ENCODE measurements at places on chromosomes 4 and X. TPM values are rescaled to one million over a fixed set of nuclear protein-coding genes. Genes with fewer than 3 reads are reported as not detected.
A peak's percentile ranks its signal among the peaks of the same experiment; 100 is the strongest.

DNA sequence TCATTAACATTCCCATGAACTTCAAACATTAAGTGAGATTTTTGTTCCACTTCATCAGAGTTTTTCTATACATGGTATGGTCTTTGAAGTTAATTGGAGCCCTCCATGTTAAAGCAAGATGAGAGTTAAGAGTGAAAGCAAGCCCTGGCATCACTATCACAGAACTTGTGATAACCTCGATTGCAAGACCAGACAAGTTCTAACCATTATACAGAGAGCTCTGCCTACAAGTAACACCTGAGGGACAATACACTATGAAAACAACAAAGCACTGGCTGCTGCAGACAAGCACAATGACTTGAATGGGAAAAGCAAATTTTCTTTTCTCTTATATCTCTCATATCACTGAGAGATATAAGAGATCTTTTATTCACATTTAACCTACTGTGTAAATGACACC, 126.6 kb upstream of the GYPA start:
- no peak for DNase-seq

GRCh38 chr4:86935853-86936733, 1.3 kb downstream of the AFF1 start:
- peak; percentile 62 for DNase-seq

GRCh38 chrX:12946838-12947544, 27.9 kb upstream of the TMSB4X start:
- peak; percentile 53 for DNase-seq

DNA sequence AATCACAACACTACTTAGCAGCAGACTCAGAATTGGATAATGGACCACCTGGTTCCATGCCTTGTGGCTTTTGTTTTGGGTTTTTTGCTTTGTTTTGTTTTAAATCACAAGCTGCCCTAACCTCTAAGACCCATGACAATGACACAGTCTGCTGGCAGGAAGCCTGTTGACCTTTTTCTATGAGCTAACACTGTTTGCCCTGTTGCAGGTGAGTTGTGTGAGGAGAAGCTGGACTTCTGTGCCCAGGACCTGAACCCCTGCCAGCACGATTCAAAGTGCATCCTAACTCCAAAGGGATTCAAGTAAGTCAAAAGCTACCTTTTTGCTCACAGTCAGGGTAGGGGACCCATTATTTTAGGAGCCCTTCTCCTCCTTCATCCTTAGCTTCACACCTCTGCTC, 110.8 kb upstream of the PACRGL start:
- no peak for DNase-seq

DNA sequence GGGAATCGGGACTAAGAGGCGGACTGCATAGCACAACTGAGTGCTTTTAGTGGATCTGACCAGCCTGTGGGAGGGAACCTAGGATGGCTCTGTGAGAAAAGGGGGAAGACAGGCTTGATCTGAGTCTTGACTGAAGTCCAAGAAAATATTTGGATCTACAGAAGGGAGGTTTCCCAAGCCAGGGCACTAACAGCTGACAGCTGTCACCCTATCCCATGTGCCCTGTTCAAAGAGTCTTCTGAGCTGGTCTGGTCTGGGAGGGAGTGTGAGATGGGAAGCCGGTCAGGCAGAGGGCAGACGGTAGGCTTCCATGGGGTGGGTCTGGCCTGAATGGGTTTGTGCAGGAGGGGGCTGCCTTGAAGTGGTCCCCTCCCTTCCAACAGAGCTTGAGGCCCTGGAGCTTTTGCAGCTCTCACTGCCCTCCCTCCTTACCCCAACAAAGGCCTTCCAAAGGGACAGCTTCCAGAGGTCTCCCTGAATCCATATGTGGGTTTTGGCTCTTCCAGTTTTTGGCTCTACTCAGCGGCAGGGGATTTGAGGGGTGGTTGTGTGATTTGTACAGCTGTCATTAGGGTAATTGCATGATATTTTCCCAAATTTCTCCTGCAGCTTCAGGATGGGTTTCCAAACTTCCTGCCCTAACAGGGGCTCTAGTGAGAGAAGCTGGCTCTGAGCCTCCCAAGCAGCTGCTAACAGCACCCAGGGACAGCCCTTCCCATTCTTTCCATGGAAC, 643.7 kb downstream of the BCOR start:
- DNase-seq, result no peak

IGSF1 gene
- total RNA-seq, result not detected

PWWP3B gene
- not detected for total RNA-seq

MTMR8 gene
- 6.7 TPM for total RNA-seq

PPP1R3F gene
- total RNA-seq, result 20.8 TPM

TBC1D19 gene
- 7.1 TPM for total RNA-seq

GPRASP2 gene
- 2.2 TPM for total RNA-seq
